A549 treated with Mapracorat at 1 μM for 4 hours (cell line): ENCODE measurements at places on chromosomes 6 and 20. TPM values are rescaled to one million over a fixed set of nuclear protein-coding genes. Genes with fewer than 3 reads are reported as not detected.

Gene OR2J3
- not detected in 5 replicates for total RNA-seq

Gene ARMC2
- 1.7 to 3.2 TPM (median 2.2 TPM) in 5 replicates for total RNA-seq

Gene GINS1
- 32.2 to 34.6 TPM (median 33.2 TPM) in 5 replicates for total RNA-seq

Gene SALL4
- 1.1 to 2.2 TPM (median 1.2 TPM) in 5 replicates for total RNA-seq

Gene ZBTB9
- total RNA-seq, result 10.3 to 12.5 TPM (median 10.7 TPM) in 5 replicates

Gene ELOVL4
- 1.5 to 1.8 TPM (median 1.6 TPM) in 5 replicates for total RNA-seq

Gene HDGFL1
- not detected in 5 replicates for total RNA-seq

Gene TMEM74B
- total RNA-seq, result 3.0 to 5.0 TPM (median 4.7 TPM) in 5 replicates

Gene SNAP91
- total RNA-seq, result 0.05 to 0.45 TPM (median 0.12 TPM) in 5 replicates

Gene TPX2
- total RNA-seq, result 96.3 to 115 TPM (median 107 TPM) in 5 replicates

Gene SIGLEC1
- 0.01 to 0.02 TPM (median 0.02 TPM) in 3 of 5 replicates, not detected in the others for total RNA-seq
